Jurkat, Clone E6-1 (cell line): ENCODE measurements at places on chromosomes 16 and 17.

DNA sequence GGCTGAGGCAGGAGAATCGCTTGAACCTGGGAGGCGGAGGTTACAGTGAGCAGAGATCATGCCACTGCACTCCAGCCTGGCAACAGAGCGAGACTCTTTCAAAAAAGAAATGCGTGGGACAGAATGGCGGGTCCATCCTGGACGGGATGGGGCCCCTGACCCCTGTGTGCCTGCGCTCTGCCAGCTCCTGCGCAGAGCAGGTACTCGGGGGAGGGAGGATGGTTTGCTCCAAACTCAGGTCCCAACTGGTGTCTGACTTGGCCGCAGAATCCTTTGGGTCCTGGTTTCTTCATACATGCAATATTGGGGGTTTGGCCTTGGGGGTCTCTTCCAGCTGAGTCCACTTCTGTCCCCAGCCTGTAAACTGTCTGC lies 10.4 kb downstream of the CHMP6 start:
- DNase-seq, result no peak

DNA sequence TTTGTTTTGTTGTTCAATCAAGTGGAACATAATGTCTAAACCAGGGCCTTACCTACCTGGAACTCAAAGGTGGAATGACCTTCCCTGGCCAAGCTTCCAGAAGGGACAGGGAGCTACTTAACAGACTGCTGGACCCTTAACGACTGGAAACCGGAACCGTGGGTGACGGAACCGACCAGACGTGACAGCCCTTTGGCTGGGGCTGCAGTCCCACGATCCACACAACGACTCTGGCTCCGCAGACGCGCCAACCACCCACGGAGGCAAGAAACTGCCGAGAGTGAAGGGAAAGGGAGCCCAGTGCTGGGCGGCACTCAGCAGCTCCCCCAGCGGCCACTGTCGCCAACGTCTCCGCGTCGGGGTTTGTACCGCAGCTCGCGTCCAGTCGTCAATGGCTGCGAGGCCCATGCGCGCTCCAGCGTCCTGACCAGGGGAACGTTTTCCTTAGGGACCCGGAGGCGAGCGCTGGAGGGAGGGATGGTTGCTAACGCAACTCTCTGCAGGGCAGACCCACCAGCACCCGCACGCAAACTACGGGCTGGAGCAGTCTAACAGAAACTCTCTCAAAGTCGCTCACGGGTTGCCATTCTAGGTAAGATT lies 5.5 kb upstream of the KIF22 start:
- DNase-seq, result no peak

- no peak for DNase-seq
Measured at GRCh38 chr17:64392300-64392699, 1.6 kb upstream of the PECAM1 start.

DNA sequence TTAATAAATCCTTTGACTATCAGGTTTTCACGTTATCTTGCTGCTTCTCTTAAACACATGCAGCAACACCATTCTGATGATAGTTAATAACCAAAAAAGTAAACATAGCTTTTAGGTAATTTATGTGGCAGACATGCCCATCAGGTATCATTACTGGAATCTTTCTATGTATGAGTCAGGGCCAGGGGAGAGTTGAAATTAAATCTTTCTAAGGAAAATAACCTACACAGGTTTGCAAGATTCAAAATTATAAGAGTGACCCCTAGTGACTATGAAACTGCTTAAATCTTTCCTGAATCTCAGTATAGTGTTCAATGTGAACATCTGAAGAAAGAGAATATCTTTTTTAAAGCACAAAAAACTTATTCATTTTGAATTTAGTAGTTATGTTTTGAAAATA lies 666.6 kb downstream of the CDH11 start:
- DNase-seq, result no peak

- no peak for DNase-seq
Measured at GRCh38 chr17:39937447-39937846, 9.9 kb downstream of the LRRC3C start.

DNA sequence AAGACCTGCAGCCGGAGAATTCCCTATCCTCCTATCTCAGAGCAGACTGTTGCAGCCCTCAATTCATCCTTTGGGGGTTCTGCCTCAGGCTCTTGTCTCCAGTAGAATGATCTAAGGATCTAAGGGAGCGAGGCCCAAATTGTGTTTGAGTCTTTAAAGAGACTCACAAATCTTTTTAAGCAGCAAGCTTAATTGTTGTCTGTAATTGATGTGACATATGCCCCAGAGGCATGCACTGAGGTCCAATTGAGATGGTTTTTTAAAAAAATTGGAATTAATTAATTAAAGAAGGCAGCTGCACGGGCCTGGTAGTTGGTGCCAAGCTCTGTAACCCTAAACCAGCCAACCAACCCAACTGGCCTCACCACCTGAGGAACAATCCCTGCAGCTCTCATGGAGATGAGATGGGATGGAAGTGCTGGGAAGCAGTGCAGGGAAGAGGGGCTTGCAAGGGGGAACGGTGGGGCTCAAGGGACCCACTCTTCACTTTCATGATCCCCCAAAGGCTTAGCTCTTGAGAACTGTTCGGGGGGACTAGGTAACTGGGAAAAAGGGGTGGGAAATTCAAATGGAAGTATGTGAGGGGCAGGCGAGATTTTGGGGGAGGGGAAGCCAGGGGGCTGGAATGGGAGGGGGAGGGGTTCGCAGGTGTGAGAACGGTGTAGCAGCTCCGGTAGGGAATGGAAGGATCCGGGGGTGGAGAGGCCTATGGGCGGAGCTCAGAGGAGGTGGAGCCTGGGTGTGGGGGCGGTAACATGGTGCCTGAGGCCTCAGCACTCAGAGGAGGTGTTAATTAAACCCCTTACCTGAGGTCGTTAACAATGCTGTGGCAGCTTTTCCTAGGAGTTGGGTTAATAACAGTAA lies 9.2 kb upstream of the ZNF652 start:
- no peak for DNase-seq

DNA sequence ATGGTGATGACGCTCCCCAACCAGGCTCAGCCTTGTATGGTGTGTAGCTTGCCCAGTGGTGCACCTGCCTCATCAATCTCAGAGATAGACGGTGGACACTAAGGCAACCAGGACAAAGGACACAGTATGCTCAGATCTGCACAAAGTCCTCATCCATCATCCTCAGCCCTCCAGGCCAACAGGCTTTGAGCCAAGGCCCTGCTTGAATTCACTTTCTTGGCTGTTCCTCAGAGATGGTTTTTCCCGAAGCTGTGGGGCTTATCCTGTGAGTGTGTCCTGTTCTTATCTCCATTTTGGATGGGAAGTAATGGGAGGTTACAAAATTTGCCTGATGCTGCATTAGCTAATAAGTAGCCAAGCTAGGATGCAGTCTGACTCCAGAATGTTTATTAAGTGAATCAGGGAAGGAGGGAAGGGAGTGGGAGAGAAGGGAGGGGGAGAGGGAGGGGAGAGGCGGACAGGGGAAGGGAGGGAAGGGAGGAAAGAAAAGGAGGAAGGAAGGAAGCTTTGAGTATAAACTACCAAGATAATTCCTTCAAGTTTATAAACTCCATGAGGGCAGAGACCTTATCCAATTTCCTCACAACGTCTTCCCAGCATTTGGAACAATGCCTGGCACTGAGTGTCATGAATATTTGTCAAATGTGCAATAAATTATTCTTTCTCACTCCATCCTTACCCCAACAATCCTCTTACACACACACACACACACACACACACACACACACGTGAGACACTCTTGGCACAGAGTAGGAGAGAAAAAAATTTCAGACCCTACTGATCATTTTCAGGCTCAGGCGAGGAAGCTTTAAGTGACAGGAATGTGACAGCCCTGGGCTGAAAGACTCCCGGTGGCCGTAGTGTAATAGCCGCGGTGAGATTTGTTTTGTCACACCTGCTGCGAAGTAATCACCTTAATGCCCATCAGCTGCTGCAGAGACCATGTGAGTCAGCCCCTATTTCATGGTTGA lies 84.3 kb downstream of the BMERB1 start:
- no peak for DNase-seq
